ENCODE measurements at places on chromosomes 3 and 15.

DNA sequence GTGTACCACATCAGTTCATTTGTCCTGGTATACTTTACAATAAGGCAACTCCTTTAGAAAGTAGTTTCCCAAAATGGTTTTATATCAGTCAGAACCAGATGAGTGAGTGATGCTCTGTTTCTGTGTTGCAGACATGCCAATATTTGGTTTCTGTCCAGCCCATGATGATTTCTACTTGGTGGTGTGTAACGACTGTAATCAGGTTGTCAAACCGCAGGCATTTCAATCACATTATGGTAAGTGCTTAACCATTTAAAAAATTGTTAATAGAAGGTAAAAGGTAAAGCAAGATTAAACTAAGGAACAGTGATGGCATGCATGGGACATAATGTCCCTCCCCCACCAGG, 40.0 kb upstream of the SCAANT1 start:
- no peak for DNase-seq

- no peak for DNase-seq
Measured at GRCh38 chr3:38455639-38456430, 2.1 kb downstream of the ACVR2B start.

DNA sequence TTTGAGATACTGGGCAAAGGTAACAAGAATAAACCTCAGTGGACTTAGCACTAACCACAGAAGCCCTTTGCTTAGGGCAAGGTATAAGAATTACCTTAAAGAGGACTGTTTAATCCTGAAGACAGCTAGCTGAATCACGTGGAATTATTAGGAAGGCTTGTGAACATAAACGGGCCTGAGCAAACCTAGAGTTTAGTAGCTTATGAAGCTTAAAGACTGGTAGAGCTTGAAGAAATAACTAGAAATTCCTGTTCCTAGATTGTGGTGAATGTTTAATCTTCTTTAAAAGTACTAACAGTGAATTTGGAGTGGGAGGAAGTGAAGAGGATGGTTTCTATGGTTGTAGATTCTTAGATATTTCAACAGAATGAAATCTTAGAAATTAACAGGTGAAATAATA, 428.9 kb upstream of the THRB start:
- DNase-seq: no peak

GRCh38 chr3:132342183-132342582, 25.0 kb downstream of the ACP3 start:
- DNase-seq: no peak

DNA sequence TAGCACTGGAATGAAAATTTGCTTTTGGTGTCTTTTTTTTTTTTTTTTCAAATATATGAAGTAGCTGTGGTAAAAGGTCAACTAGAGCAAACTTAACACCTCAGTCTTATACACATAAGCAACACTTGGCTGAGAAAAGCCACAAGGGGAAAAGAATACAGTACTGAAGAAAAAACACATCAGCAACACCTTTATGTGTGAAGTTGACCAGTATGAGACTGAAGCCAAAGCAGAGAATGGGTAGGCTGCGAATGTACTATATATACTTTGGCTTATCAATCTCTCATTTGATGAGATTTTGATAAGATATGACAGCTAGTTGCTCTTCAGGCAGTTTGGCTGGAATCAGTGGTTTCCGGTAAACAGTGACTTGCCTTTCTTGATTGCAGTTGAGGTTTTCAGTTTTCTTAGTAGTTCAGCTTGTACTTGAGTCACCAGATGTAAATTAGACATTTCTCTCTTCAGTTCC, 22.0 kb upstream of the ZCWPW2 start:
- DNase-seq: peak; percentile 41

DNA sequence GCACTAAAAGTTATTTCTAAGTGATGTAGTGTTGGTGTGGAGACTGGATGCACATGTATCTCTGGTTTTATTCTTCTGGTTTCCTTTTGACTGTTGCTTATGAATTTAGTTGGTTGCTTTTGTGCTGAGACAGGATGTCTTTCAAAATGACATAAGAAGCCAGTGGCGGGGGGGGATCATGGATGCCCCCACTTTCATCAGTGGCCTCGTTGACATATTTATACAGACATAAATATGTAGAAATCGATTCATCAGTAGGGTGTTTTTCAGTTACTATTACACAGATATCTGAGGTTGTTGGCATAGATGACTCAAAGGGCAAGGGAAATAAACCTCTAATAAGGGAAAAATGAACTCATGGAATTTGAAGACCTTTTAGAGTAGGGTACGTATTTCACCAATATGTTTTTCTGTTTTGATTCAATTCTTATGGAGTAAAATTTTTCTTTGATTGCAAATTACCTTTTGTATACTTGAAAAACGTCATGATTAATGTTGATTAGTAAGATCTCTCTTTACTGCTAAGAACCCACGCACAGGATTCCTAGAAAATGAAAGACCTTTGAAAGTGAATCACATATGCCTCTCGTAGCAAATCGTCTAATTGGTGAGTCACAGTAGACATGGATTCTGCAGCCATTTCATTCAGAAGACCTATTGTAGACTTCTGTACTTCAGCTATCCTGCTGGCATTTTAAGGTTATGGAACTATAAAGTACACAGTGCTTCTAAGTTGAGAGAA, 97.4 kb upstream of the RBMS3 start:
- no peak for DNase-seq

- no peak for DNase-seq
Measured at GRCh38 chr3:6260551-6261191, 600.2 kb upstream of the GRM7 start.

DNA sequence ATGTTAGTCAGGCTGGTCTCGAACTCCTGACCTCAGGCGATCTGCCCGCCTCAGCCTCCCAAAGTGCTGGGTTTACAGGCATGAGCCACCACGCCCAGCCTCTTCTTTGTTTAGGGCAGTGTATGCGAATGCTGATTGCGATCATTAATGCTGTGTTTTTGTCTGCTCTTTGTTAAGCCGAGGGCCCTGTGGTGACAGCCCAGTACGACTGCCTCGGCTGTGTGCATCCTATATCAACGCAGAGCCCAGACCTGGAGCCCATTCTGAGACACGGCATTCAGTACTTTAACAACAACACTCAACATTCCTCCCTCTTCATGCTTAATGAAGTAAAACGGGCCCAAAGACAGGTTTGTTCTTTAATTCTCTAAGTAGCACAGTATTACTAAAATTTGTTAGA, 7.8 kb downstream of the KNG1 start:
- DNase-seq: no peak

DNA sequence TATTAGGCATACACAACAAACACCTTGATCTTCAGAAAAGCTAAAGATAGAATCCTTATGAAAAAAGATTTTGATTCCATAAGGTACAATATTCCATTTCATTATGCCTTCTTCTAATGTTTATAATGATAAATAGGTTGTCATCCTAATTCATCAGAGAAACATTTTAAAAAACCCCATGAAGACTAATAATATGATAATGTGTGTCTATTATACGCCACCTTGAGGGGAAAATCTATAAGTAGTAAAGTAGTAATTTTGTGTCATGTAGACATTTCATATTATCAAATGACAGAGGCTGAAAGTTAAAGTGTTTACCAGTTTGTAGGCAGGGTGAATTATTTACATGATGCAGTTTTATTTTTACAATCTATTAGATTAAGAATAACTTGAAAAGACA, 524.3 kb downstream of the GBE1 start:
- no peak for DNase-seq

- peak; percentile 79 for DNase-seq
Measured at GRCh38 chr15:67082007-67082536, 16.7 kb downstream of the SMAD3 start.

DNA sequence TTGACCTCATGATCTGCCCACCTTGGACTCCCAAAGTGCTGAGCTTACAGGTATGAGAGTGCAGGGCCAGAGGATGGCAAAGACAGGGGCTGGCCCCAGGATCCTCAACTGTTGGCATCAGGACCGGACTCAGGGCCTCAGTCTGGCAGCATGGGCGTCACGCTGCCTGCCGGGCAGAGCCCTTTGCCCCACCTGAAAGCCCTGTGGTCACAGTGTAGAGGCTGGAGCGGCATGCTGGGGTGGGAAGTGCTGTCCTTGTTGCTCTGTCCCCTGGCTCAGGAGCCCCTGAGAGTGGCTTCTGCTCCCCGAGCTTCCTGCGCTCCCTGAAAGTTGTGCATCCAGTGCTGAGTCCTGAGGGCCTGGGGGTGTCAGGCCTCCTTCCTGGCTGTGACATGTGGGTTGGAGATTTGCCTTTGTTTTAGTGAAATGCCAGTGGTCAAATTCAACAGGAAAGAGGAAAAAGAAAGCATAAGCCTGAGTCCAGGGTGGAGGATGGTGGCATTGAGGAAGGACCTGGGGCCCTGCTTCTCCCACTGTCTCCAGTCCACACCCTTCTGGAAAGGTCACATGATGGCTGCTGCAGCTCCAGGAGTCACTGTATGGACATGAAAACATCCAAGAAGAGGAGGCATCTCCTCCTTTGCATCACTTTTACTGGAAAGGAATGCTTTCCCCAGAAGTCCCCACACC, 147.2 kb downstream of the OR4M2 start:
- DNase-seq: no peak

DNA sequence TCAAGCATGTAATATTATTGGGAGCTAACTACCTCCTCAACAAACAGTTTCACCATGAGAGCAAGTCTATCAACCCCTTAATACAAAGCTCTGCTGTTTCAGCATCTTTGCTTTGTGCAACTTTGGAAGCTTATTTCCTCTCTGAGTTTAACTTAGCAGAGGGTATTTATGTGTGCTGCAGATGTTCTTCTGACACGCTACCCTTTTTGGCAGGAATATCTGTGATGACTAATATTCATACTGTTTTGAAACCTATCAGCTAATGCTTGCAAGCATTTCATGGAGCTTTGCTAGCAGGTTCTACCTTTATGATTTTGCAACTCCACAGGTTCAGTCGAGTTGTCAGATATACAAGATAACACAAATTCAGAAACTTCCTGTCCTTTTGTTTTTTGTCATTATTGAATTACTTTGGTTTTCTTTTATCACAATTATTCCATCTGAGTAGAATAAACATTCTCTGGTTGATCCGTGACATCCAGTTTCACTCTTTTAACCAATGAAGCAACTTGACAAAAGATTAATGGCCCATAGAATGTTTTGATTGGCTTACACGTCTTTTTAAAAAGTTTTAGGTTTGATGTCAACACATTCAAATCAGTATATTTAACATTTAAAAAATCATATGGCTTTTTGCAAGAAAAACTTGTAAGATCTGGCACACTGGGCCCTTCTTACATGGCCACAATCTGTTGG, 1.7 kb upstream of the SLC9A9 start:
- DNase-seq: no peak

DNA sequence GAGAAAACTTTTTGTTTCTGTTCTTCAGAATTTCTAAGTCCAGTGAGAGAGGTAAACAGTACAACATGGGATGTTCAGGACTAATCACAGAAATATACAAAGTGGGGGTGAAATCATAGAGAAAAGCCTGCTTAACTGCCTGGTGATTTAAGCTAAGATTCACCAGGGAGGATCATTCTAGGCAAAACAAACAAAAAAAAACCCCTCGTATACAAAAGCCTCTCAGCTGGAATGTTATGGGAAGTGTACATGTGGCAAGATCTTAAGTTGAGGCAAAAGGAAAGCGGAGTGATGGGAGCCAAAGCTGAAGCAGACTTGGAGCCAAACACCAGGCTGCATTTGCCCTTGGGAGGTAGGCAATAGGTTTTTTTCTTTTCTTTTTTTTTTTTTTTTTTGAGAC, 40.0 kb upstream of the TJP1 start:
- no peak for DNase-seq

GRCh38 chr3:20561166-20561565, 375.2 kb upstream of the SGO1 start:
- no peak for DNase-seq

DNA sequence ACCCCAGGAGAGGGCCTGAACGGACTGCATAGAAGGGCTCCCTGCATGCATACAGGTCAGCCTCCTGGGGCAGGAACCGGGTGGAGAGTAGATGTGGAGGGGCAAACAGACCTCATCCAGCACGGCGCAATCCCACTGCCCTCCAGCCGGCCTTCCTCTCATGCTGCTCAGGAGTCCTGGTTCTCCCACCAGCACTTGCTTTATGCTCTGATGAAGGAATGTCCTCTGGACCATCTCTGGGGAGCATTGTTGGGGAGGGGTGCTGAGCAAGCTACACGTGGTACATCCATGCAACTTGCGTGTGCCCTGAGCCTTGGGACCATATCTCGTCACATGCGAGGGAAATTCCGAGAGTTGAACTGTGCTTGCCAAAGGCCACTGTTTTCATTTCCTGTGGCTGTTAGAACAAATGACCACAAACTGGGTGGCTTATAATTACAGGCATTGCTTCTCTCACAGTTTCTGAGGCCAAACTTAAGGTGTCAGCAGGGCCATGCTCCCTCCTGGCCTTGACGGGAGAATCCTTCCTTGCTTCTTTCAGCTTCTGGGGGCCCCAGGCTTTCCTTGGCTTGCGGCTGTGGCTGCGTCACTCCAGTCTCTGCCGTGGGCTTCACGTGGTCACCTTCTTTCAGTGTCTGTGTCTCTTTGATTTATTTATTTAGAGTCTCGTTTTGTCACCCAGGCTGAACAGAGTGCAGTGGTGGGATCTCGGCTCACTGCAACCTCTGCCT, 12.2 kb downstream of the SELENOS start:
- no peak for DNase-seq

DNA sequence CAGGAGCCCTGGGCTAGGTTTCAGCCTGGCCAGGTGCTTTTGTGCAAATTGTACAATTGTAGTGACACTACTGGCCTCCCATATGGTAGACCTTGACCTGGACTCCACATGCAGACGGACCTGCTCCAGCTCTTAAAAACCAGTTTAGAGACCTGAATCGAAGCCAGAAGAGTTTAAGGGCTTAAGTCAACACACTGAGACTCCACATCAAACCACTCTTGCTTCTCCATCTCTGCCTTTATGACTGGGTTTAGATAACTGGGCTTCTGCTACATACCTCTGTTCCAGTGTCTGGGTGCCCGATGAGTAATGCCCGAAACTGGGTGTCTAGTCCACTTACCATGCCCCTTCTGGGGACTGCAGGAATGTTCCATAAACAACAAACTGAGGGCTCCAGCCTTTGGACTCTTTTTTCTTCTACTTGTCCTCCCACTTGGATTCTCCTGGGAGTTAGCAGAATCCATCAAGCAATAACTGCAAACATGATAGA, 32.8 kb downstream of the TMEM212 start:
- no peak for DNase-seq

DNA sequence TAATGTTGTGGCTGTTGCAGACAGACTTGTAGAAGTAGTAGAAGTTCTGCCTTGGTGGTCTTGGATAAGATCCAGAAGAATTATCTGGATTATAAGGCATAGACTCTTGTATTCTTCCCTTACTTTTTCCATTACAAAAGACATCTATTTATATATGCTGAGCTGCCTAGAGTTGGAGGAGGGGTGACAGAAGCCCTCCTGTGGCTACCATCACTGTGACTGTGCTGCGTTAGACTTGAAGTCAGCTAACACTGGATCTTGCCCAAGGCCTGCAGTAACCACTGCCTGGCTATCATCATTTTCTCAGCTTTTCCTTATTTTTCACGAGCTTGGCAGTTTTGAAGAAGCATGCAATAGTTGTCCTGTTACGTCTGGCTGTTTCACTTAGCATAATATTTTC, 684.8 kb upstream of the BCHE start:
- no peak for DNase-seq

Data from CD4-positive, alpha-beta T cell treated with Interleukin-6 for 4 hours (primary cell).